ENCODE measurements at places on chromosomes 13 and 19. TPM values are rescaled to one million over a fixed set of nuclear protein-coding genes. Genes with fewer than 3 reads are reported as not detected.

DNA sequence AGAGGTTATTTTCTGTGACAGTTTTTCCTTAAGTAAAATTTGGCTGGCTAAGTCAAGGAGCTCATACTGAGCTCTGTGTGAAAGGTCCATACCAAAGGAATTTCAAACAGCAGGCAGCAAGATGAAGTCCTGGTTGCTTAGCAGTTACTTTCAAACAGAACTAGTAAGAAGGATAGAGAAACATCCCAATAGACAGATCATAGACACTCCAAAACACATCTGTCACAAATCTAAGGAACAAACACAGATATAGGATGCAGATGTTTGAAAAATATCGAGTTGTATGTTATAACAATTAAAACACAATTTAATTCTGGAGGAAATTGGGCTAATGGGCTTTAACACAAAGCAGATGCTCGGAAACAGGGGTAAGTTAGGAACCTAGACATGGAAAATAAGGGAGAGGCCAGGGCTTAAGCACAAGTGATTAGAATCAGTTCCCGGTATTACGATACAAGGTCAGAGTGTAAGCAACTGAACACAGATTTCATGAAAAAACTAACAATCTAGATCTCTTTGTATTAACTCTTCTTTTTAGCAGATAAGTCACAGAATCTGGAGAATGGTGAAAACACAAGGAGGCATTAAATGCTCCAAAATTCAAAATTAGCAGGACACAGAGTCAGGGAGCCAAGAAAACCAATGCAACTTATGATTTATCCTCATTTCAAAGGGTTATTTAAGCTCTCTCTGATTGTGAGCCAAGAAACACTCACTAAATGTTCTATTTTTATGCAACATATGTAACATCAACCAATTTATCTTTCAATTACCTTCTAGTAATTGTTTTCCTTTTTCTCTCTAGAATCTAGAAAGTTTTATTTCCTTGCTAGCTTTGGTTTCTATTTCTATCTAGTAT lies 1992.9 kb upstream of the PCDH20 start:
- DNase-seq, result no peak

DNA sequence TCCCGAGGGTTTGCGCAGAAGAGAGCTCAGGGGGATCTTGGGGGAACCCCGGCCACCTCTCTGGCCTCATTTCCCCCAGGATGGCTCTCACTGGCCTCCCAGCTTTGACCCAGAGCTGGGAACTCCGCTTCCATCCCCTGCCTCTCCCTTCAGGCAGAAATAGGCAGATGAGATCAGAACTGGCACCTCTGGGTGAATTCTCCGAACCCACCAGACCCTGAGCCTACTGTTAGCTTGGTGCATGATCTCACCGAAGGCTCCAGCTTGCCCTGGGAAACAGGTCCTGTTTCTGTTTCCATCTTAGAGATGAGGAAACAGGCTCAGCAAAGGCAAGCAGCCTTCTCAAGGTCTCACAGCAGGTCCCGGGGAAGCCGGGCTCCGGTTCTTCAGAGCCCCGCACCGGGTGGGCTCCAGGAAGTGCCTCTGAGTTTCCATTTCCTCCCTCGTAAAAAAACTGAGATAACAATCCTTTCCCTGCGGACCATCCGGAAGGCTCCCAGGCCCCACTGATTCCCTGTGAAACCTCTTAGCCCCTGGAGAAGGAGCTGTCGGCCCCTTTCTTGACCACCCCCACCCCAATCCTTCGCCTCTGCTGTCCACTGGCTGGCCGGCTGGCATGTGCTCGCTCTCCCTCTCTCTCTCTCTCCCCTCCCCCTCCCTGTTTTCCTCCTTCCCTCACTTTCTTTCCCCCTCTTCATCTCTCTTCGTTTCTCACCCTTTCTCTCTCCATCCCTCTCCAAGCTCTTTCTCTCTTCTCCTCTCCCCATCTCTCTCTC lies 2.1 kb downstream of the NECTIN2 start:
- peak; percentile 66 for DNase-seq

The C19orf67 gene
- 0.10 TPM for polyA plus RNA-seq

DNA sequence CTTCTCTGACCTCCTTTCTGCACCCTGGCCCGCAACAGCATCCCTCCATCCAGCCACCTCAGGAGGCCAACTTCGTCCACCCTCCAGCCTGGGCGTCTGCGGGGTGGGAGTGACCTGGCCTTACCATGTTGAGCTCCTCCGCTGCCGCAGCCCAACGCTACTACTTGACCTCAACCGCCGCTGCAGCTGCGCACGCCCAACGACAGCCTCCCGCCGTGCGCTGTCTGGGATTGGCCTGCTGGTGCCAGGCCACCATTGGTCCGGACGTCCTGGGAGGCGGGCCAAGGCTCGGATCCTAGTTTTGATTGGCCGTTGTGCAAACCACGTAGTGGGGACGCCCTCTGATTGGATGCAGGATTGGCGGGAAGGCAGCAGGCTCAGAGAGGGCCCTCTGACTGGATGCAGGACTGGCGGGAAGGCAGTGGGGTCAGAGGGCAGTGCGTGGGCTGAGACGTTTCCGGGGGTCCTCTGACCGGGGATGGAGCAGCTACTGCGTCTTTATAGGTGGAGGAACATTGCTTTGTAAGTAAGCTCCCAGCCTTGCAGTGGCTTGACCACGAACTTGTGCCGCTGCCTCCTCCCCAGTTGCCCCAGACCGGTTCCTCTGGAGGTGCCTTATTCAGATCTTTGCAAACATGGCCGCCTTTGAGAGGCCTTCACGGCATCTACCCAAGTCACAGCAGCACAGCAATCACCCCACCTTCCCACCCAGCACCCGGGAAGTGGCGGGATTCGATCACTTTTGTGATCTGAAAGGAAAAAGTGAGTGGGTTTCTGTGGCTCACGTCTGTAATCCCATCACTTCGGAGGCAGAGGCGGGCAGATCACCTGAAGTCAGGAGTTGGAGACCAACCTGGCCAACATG lies at the start of gene TUBA3C:
TUBA3C (minus strand) TSS at position 204 of the 865 bp plus-strand sequence; CDS start at position 127, 77 bp downstream.
- DNase-seq, result no peak

- DNase-seq, result no peak
Measured at GRCh38 chr13:40370661-40371060, 295.8 kb downstream of the FOXO1 start.

DNA sequence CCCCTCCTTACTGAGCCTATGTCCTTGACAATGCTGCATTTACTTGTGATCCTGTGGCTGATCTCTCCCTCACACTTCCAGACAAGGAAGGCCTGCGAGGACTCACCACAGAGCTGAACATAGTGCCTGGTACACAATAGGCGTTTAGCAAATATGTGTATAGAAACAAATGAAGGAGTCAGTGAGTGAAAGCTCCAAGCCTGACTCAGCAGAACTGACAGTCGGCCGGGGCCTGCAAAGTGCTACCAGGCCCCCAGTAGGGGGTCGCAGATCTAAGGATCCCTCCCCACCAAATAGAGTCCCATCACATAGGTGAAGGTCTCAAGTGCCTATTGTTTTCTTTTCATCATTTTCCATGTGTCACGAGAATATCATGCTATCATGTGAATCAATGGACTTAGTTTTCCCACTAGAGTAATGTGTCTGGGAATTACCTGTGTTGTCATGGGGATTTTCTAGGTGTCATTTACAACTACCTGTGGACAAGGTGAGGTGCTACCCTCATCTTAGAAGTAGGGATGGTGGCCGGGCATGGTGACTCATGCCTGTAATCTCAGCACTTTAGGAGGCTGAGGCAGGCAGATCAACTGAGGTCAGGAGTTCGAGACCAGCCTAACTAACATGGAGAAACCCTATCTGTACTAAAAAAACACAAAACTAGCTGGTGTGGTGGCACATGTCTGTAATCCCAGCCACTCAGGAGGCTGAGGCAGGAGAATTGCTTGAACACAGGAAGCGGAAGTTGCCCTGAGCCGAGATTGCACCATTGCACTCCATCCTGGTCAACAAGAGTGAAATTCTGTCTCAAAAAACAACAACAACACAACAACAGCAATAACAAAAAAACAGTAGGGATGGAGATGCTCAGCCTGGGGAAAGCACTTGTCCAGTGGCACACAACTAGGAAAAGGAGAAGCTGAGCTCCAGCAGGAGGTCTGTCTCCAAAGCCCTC lies 50.3 kb upstream of the CYP2A7 start:
- peak; percentile 84 for DNase-seq

DNA sequence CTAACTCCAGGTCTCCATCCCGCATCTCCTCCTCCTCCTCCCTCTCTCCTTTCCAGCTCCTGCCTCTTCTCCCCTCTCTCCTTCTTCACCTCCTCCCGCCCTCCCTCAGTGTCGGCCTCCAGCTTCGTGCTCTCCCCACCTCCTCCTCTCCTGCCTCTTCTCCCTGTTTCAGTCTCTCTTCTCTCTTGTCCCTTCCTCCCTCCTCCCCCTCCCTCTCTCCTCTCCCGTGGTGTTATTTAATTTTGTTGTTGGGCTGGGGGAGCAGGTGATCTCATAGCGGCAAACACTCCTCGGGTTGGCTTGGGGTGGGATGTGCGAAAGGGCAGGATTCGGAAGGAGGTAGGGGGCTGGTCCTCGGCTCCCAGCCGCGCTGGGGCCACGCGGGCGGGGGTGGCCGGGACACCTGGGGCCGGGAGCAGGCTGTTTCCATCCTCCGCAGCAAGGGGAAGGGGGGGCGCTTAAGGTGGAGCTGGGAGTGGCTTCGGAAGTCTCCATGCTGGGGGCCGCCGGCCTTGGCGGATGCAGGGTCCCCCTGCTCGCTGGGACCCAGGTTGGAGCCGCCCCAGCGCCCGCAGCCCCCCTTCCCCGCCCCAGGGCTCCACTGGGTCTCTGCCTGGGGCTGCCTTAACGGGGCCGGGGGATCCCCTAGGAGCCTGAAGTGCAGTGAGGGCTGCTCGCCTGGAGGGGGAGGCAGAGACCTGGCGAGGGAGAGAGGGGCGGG lies at the start of gene CA11:
CA11 (minus strand) TSS at position 187 of the 721 bp plus-strand sequence. CDS start 555 bp downstream, outside the sequence.
- DNase-seq, result no peak

DNA sequence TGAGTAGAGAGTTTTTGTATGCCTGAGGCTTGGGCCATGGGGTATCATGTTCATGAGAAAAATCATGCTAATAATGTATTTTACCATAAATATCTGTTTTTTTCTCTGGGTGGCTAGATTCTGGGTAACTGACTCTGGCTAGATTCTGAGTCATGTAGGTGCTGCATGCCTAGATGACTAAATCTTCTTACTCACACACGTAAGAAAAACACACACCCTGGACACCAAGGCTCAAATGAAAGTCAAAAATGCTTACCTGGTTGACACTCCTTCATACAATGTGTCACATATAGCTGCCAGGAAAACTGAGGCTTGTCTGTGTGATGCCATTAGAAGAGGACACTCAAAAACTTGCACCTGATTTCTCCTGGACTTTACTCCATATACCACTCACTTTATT lies 597.4 kb upstream of the SLITRK1 start:
- no peak for DNase-seq

- DNase-seq, result no peak
Measured at GRCh38 chr13:84962141-84962750, 837.0 kb downstream of the SLITRK6 start.

DNA sequence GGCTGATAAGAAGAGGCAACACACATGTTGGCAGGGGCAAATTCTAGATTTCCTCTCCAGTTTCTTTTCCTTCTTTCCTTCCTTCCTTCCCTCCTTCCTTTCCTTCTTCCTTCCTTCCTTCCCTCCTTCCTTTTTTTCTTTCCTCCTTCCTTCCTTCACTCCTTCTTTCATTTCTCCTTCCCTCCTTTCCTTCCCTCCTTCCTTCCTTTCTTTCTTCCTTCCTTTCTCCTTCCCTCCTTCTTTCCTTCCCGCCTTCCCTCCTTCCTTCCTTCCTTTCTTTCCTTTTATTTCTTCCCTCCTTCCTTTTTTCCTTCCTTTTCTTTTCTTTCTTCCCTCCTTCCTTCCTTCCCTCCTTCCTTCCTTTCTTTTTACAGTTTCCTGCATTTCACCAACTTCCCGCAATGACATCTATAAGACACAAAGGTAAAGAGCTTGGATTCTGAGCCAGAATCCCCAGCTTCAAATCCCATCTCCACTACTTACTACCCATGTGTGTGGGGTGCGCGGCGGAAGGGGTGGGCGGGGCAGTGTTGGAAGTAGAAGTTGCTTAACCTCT lies 35.3 kb downstream of the INSR start:
- no peak for DNase-seq

Data from large intestine (tissue), 12 donors.